ENCODE measurements at places on chromosomes 12 and 14.

GRCh38 chr12:19273482-19274330 lies 144.2 kb downstream of the PLEKHA5 start:
- DNase-seq = no peak

GRCh38 chr14:32134448-32135097 lies 57.5 kb downstream of the ARHGAP5 start:
- no peak for DNase-seq

GRCh38 chr14:55267820-55268219 lies 3.4 kb upstream of the FBXO34 start:
- DNase-seq = no peak

DNA sequence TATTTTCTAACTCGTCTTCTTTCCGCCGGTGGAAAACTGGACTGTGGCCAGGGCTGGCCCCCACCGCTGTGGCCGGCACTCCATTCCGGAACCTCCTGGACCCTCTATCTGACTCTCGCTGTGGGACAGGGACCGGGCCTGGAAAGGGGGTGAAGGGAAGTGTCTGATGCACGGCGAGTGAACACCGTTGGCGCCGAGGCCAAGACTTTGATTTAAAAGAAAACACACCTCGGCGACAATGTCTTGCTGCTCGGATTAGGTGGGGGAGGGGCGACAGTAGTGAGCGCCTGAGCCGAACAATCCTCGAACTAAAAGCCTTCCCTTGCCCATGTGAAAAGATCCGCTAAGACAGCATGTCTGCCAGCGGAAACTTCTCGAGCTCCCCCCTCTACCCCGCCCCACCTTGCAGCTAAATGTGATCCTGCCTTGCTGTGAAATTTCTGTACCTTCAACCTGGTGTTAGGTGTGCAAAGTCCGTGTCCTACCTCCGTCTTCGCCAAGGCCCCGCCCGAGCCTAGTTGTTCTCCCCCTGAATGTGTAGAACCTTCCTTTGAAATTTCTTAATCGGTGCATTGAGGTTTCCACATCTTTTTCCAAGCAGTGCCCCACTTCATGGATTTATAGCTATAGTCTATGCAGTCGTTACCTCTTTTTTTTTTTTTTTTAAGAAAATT lies 862 bp upstream of the HOTAIR start:
- no peak for DNase-seq

DNA sequence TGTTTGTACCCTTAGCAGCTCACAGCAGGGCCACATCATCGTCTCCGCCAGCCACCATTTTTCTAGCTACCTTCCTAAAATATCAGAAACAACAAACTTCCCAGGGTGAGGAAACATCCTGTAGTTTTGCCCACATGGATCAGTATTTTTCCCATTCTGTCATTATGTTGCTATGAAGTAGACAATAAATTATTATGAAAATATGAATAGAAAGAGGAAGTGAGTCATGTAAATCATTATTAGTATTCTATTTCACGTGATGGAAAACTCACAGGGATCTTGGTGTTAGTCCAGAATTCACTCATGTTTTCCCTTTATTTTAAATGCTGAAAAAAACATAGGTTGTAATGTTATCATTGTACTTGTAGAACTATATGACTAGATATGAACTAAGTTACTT lies 319.4 kb downstream of the SYT1 start:
- DNase-seq = no peak

DNA sequence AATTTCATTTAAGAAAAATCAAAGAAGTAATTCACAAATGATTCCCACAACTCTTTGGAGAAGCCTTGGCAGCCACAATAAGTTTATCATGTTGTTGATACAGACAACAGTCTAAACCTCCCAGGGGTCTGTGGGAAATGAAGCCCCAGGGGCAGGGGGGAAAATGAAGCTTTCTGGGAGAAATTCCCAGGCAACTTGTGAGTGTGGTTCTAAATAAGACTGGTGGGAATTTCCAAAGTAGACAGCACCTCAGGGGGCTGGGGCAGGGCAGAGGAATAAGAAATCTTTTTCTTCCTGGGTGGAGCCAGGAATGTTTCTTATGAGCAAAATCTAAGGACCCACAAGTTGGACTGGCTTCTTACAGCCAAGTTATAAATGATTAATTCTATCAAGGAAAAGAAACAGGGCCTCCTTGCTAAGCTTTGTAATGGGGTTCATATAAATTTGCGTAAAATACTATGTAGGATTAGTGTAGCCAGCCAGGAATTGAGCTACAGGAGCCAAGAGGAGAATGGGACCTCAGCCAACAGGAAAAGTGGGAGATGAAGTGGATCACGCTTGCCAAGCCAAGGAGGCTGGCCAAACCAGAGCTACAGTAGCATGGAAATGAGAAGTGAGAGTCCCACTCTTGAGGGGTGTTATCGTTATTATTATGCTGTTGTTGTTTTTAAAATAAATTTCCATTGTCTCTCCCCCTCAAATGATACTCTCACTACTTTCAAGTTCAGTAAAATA lies 182.9 kb upstream of the FAR2 start:
- no peak for DNase-seq
